Activated CD8-positive, alpha-beta memory T cell treated with anti-CD3 and anti-CD28 coated beads, Interleukin-2, amount 10 ng/mL, durations not matched to agents 7 days and 5 days (primary cell): ENCODE measurements at places on chromosomes 2 and 18. TPM values are rescaled to one million over a fixed set of nuclear protein-coding genes. Genes with fewer than 3 reads are reported as not detected.
A peak's percentile ranks its signal among the peaks of the same experiment; 100 is the strongest.

DNA sequence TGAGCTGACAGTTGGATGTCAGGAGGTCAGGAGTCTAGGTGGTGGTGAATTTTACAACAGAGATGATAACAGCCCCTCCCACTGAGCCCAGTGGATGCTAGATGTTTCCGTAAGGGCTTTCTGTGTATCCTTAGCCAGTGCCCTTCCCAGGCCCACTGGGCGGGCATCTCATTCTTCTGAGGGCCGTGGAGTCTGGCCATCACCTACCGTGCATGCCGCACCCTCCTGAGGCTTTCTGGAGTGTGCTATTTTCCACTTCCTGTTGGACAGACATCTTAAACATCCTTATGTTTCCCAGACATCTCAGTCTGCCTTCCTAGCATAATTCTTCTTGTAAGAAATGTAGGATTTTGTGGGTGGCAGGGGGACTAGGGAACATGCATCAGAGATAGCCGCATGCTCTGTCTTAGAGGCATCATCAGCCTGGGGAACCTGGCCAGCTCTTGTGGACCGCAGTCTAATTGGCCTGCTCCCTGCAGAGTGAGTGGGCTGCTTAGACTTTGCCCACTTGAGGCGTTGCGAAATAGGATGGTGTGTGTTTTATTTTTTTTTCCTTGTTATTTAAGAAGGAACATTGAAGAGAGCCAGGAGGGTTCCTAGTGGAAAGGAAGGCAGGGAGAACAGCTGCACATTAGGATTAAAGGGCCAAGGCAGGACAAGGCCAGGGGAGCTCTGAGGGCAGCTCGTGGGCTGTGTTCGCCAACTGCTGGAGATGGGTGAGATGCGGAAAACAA, 135.8 kb downstream of the SH3RF3 start:
- no peak for DNase-seq
- no peak overlapping the region for H3K4me3 ChIP-seq
- H3K36me3 ChIP-seq, result no peaks in the 10 kb centered on the region
- H3K27me3 ChIP-seq, result peaks cover 5% of the 10 kb centered on the region

- no peak overlapping the region for H3K27ac ChIP-seq
- H3K4me1 ChIP-seq, result no peaks in the 10 kb centered on the region
- peaks cover 9% of the 10 kb centered on the region for H3K27me3 ChIP-seq
- H3K4me3 ChIP-seq, result no peak overlapping the region
- no peaks in the 10 kb centered on the region for H3K36me3 ChIP-seq
- DNase-seq, result no peak
Observed at GRCh38 chr2:65613968-65614555, 181.7 kb upstream of the SPRED2 start.

Gene ZNF396
- total RNA-seq, result 1.1 TPM

Gene GCG
- total RNA-seq, result not detected

- no peak overlapping the region for H3K4me3 ChIP-seq
- no peaks in the 10 kb centered on the region for H3K27me3 ChIP-seq
- no peak overlapping the region for H3K27ac ChIP-seq
Observed at GRCh38 chr18:30175621-30176225, 866.8 kb downstream of the DSC3 start.

Gene DSC3
- not detected for total RNA-seq

DNA sequence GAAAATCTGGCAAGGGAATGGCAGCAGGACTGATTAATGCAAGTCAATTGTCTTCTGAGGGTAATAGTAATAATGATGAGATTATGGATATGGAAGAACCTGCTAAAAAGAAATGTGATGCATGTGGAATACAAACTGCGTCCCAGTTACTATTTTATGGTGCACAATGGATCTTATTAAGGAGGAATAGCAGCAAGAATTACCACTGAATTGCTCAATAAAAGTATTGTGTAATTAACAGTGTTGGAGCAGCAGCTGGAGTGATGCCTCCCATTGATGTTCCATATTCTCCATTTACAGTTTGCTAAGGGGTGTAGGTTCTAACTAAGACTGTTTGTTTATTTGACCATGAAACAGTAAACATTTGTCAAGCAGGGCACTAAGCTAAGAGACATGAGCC, 167.9 kb downstream of the HRH4 start:
- no peaks in the 10 kb centered on the region for H3K4me1 ChIP-seq
- no peak overlapping the region for H3K4me3 ChIP-seq
- H3K36me3 ChIP-seq, result no peaks in the 10 kb centered on the region
- H3K27ac ChIP-seq, result no peak overlapping the region
- H3K27me3 ChIP-seq, result no peaks in the 10 kb centered on the region

DNA sequence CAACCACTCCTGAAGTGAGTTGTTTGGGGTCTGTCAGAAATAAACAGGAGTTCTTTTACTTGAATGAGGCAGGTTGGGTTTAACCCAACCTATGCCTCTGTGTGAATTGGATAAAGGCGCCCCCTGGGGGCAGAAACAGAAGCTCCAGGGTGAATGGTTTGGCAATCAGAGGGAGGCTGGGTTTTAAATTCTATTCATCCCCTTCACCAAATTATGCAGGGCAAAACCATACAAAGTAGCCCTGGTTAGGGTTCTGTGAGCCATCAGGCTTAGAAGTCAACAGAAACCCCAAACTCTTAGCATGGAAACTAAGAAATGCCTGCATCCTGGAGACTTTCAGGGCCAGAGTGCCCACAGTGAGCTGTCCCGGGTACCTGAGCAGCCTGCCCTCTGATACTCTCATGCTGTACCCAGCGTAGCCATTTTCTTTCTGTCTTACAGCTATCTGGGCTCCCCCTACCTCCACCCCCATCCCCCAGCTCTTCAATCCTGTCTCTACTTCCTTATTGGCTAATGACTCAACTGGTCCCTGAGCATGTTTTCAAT, 241.5 kb downstream of the ICOS start:
- peaks cover 3% of the 10 kb centered on the region for H3K4me1 ChIP-seq
- H3K4me3 ChIP-seq, result no peak overlapping the region
- H3K27ac ChIP-seq, result no peak overlapping the region
- H3K27me3 ChIP-seq, result peaks cover 30% of the 10 kb centered on the region
- peak; percentile 75 for DNase-seq
- no peaks in the 10 kb centered on the region for H3K36me3 ChIP-seq

- H3K4me1 ChIP-seq, result no peaks in the 10 kb centered on the region
- DNase-seq, result no peak
- H3K36me3 ChIP-seq, result no peaks in the 10 kb centered on the region
Observed at GRCh38 chr18:26383454-26384270, 157.4 kb downstream of the TAF4B start.

DNA sequence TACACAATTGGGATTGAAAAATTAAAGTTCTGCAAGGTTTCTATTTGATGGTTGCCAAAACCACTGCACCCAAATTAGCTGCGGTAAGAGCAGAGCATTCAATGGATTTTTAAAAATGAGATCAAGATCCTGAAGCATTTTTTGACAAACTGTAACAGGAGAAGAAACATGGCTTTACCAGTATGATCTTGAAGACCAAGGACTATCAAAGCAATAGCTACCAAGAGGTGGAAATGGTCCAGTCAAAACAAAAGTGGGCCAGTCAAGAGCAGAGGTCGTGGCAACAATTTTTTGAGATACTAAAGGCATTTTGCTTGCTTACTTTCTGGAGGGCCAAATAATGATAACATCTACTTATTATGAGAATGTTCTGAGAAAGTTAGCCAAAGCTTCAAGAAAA, 186.8 kb downstream of the RDH14 start:
- H3K36me3 ChIP-seq, result no peaks in the 10 kb centered on the region
- no peak overlapping the region for H3K27ac ChIP-seq
- no peak for DNase-seq
- no peak overlapping the region for H3K4me3 ChIP-seq
- H3K4me1 ChIP-seq, result no peaks in the 10 kb centered on the region
- peaks cover 27% of the 10 kb centered on the region for H3K27me3 ChIP-seq

DNA sequence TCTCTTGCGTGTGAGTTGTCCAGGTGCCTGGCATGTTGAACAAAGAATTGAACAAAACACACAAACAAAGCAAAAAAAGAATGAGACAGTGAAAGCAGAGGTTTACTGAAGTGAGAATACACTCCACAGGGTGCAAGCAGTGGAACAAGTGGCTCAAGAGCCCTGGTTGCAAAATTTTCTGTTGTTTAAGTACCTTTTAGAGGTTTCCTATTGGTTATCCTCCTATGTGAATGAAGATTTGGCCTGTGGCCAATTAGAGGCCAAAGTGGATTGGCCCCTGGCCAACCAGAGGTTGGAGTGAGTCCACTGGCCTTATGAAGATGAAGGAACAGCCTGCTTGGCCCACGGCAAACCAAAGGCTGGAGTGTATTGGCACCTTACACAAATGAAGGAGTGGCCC, 1188.5 kb upstream of the NRXN1 start:
- no peaks in the 10 kb centered on the region for H3K27me3 ChIP-seq
- H3K27ac ChIP-seq, result no peak overlapping the region
- H3K4me3 ChIP-seq, result no peak overlapping the region
- no peak for DNase-seq
- no peaks in the 10 kb centered on the region for H3K4me1 ChIP-seq

DNA sequence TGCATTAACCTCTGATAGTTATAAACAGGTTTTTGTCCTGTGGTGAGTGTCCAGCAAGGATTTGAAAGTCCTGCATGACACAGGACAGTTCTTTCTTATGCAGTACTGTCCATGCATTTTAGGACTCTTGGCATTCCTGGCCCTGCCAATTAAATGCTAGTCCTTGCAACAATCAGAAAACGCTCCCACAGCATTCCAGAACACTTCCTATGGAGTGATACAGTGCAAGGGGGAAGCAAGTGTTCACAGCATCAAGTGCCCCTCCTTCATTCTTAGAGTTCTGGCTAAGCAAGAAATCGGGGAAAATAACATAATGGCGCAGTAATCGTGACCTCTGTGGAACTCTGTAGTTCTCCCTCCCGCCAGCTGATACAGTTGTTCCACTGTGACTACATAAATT, 62.9 kb downstream of the ARHGAP28 start:
- no peak for DNase-seq
- no peak overlapping the region for H3K4me3 ChIP-seq
- no peaks in the 10 kb centered on the region for H3K36me3 ChIP-seq
- H3K27ac ChIP-seq, result no peak overlapping the region

Gene ETAA1
- 10.7 TPM for total RNA-seq

GRCh38 chr2:62184512-62185230, 11.2 kb upstream of the B3GNT2 start:
- H3K4me1 ChIP-seq, result no peaks in the 10 kb centered on the region
- H3K27me3 ChIP-seq, result no peaks in the 10 kb centered on the region
- no peak for DNase-seq
- no peak overlapping the region for H3K4me3 ChIP-seq
- H3K36me3 ChIP-seq, result no peaks in the 10 kb centered on the region

GRCh38 chr2:212193056-212193455, 345.5 kb downstream of the ERBB4 start:
- H3K27me3 ChIP-seq, result no peaks in the 10 kb centered on the region
- DNase-seq, result no peak
- no peaks in the 10 kb centered on the region for H3K4me1 ChIP-seq
- no peak overlapping the region for H3K4me3 ChIP-seq

DNA sequence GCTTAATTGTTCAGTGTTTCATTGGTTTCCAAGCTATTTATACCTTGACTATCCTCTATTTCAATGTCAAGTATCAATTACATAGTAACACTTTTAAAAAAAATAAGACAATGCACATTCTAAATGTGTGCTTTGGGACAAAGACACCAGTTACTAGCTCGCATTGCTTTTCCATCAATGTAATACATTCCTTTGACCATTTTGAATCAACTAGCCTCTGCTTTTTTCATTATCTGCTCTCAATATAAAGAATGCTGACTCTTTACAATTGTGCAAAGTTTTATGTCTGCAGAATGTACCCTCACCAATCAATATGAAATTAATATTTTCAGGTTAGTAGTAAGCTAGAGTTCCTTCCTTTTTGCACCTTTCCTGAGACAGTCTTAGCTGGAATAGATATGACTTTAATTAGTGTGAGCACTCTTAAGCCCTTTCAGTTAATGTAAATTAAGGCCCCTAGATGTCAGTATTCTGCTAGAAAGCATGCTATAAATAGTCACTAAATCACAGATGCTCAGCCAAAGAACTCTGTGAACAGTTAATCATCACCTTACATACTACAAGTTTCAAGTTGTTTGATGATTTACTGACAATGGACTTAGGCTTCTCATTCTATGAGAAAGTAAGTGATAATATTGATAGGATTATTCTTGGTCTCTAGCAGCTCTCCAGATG, 413.6 kb downstream of the PTH2R start:
- H3K27ac ChIP-seq, result no peak overlapping the region
- no peaks in the 10 kb centered on the region for H3K27me3 ChIP-seq
- no peak overlapping the region for H3K4me3 ChIP-seq
- no peaks in the 10 kb centered on the region for H3K36me3 ChIP-seq
- no peak for DNase-seq

- no peak for DNase-seq
- H3K4me1 ChIP-seq, result no peaks in the 10 kb centered on the region
- H3K36me3 ChIP-seq, result no peaks in the 10 kb centered on the region
- H3K4me3 ChIP-seq, result no peak overlapping the region
Observed at GRCh38 chr2:10963155-10963554, 51.4 kb downstream of the KCNF1 start.

Gene CTAGE1
- not detected for total RNA-seq

DNA sequence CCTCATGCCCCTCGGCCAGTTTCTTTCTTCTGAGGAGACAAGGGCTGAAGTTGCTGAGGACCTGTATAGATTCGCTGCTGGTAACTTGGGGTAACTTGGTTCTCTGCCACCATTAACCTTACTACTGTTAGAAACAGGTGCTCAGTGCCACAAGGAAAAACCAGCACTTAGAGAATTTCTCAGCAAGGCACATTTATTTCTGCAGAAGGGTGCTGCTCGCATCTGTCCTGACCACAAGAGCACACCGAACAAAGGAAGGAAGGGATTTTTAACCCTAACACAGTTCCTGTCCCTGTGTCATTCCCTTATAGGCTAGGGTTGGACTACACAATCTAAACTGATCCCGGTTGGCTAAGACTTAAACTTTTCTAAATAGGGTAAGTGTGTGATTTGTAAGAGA, 154.1 kb downstream of the SOCS6 start:
- H3K27ac ChIP-seq, result no peak overlapping the region
- peaks cover 4% of the 10 kb centered on the region for H3K36me3 ChIP-seq
- H3K27me3 ChIP-seq, result peaks cover 4% of the 10 kb centered on the region
- no peak overlapping the region for H3K4me3 ChIP-seq

GRCh38 chr2:167787021-167787420, 460.4 kb downstream of the STK39 start:
- DNase-seq, result no peak
- no peak overlapping the region for H3K4me3 ChIP-seq
- H3K4me1 ChIP-seq, result no peaks in the 10 kb centered on the region
- no peak overlapping the region for H3K27ac ChIP-seq
- no peaks in the 10 kb centered on the region for H3K36me3 ChIP-seq
